NB4 (cell line): ENCODE measurements at places on chromosomes 4 and X.

DNA sequence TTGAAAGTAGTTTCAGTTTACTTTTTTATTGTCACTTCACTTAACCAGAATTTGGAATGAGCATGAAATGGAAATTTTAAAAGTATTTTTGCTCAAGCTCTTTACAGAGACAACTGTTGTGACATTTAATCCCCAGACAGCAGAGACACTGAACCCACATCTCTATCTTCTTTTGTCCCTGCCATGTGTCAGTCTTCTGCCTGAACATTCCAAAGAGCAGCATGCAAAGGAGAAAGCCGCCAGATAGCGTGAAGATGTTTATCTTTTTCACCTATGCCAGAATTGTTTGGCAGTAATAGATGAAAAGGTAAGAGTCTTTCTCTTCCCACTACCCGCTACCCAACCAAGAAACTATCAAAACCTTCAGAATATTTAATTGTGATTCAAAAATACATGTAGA, 46.8 kb downstream of the NDNF start:
- no peak for DNase-seq

- DNase-seq = no peak
Observed at GRCh38 chr4:120202222-120202621, 135.6 kb upstream of the MAD2L1 start.

DNA sequence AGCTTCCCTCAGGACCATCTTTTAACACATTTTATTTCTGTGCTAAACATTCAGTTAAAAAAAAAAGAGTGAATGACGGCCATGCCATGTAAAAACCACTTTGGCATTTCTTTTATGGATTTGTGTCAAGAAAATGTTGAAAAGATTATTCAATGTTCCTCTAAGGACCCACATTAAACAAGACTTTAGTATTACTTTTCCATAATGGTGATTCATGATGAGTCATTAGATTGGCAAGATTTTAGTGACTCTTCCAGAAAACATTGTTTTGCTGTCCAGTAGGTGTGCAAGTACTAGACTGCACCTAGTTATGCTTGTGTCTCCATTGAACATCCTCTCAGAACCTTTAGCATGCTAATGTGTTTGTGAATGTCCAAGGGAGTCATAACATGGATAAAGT, 748.6 kb downstream of the STPG2 start:
- DNase-seq = no peak

DNA sequence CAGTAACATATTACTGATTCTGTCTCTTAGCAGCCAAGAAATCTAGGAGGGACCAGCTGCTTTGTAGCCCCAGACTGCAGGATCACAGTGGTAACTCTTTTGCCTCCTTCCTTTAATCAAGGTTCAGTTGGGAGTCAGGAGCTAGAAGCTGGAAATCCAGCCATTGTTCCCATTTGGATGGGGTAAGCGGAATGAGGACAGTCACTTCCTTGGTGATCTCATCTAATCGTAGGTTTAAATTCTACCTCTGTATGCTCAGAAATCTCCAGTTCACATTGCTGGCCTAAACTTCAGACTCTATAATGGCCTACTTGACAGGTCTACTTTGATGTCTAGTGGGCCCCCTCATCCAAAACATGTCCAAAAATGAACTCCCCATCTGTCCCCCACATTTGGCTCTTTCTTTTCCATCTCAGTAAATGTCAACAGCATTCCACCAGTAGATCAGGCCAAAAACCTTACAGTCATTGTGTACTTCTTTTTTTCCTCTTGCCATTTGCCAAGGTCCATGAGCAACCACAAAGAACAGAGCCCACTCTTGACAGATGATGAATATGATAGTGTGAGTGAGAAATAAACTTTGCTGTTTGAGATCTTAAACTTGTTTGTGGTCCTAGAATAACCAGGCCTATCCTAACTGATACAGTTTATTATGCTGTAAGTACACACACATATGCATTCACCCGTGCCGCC, 40.1 kb downstream of the WWC2 start:
- DNase-seq = no peak

DNA sequence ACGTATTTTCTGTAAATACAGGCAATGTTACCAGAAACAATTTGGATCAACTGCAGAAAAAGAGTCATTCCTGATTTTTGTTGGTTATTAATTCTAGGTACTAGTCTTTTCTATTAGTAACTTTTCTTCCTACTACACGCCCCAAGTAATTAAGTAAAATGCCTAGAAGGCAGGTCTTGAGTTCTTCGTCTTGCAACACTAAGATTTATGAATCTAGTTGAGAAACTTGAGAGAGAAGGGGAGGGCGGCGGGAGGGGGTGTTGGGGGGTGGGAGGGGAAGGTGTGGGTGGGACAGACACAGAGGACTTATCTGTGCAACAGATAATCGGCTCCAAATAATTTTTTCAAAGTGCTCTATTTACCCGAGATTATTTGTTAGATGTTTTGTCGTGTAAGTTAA, 3.0 kb downstream of the RAP2C start:
- peak; percentile 45 for DNase-seq

GRCh38 chr4:122716825-122717448, 15.6 kb upstream of the BBS12 start:
- DNase-seq = peak; percentile 60

DNA sequence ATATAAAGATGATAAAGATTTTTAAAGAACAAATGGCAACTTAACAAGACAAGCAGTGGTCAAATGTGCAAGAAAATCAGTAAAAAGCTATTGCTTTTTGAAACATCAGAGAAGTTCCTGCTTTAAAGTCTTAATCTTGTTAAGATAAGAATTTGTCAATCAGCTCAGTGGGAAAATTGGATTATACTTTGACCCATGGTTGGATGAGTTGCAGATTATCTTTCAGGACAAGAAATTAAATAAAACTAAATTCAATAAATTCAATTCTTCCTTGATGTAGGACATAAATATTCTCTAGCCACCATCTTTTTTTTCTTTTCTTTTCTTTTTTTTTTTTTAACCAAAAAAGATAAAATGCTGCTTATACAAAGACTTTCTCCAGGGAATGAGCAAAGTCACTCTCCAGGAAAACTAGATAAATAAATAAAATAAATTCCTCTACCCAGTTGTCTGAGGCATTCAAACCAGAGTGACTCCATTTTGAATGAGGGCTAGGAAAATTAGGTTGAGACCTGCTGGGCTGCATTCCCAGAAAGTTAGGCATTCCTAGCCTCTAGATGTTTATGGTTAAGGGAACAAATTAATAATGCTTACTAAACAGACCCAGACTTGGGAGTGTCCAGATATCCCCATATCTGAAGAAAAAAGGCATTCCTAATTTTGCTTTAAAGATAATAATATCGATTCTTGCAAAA, 211.2 kb downstream of the SNCA start:
- DNase-seq = no peak

DNA sequence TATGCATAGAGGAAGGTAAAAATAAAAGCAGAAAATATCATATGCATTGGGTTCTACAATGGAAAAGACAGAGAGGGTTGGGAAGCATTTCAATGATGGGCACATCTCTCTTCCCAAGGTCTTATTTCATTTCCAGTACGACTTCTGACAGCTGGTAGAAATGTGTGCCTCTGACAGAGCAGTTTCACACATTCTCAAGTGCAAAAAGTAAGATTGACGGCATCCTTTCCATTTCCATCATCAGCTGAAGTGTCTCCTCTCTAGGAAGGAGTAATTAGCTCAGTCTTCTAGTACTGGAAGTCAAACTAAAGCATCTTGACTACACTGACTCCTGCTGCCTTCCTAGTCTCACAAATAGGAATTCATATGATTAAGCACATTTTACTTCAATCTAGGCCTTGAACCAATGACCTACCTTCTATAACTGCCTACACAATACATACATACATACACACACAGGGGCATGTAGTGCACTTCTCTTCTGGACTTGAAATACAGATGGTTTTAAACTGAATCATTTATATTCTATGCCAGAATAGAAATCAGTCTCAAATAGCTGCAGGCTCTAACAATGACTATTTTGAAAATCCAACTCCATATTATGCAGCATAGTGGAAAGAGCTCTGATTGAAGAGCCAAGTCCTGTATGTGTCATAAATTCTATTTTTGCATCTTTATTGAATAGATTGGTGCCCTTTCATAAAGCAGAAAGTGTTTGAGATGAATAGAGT, 473.4 kb downstream of the INPP4B start:
- no peak for DNase-seq

DNA sequence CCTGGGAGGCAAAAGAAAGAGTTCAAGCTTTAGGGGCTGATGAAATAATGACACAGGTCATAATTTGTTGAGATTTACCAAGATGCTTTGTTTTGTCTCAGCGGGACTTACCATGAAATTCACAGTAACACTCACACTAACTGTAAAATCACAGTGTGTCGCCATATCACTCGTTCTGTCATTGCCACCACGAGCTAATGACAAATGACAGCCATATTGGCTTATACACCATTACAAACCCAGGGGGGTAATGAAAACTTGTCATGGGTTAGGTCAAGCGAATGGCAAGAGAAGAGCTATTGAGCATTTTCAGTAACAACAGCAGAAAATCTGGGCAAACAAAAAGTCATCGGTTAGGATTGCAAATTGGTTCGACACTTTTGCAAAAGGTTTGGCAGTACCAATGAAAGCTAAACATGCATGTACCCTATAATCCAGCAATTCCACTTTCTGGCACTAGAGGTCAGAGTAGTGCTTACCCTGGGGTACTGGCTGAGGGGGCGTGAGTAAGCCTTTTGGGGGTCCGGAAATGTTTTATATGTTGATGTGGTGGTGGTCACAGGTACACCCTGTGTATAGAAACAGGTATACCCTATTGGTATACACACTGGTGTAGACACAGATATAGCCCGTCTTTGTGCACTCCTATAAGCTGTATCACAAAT, 83.9 kb upstream of the RAI2 start:
- peak; percentile 17 for DNase-seq

GRCh38 chr4:104942990-104943743, 203.5 kb upstream of the TET2 start:
- DNase-seq = no peak

DNA sequence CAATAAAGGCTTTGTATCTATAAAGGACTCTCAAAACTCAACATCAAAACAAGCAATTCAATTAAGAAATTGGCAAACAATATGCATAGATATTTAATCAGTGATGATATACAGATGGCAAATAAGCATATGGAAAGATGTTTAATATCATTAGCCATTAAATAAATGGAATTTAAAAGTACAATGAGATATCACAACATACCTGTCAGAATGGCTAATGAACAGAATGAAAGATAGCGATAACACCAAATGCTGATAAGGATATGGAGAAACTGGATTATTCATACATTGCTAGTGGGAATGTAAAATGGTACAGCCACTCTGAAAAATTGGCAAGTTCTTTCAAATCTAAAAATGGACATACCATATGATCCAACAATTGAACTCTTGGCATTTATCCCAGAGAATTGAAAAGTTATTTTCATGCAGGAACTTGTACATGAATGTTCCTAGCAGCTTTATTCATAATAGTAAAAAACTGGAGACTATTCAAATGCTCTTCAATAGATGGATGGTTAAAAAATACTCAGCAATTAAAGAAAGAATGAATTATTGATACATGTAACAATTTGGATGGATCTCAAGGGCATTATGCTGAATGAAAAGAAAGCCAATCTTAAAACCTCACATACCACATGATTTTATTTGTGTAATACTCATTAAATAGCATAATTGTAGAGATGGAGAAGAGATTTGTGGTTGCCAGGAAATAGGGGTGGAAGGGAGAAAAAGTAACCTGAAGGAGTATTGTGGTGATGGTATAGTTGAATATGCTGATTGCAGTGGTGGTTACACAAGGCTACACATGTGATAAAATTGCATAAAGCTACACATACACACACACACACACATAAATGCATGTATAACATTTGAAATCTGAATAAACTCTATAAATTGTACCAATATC, 45.9 kb upstream of the ALG13 start:
- DNase-seq = no peak

- DNase-seq = no peak
Observed at GRCh38 chr4:93289831-93290230, 538.7 kb upstream of the ATOH1 start.

- no peak for DNase-seq
Observed at GRCh38 chr4:156638925-156639605, 332.5 kb downstream of the PDGFC start.

GRCh38 chr4:31194823-31195222, 474.7 kb downstream of the PCDH7 start:
- no peak for DNase-seq

GRCh38 chr4:141884070-141884469, 247.7 kb downstream of the IL15 start:
- no peak for DNase-seq

- DNase-seq = no peak
Observed at GRCh38 chrX:126655061-126655460, 102.4 kb upstream of the DCAF12L1 start.
